Esophagus muscularis mucosa (tissue), 4 donors: ENCODE measurements at places on chromosomes 2 and 18.

- H3K27ac ChIP-seq, result no peak overlapping the region
- peaks cover 4% of the 10 kb centered on the region for H3K4me1 ChIP-seq
- DNase-seq, result no peak
- H3K36me3 ChIP-seq, result no peaks in the 10 kb centered on the region
These were observed 734.8 kb upstream of the SALL3 start for GRCh38 chr18:78244779-78245178.

GRCh38 chr18:22591222-22591621, 173.5 kb upstream of the CTAGE1 start:
- no peak overlapping the region for H3K27ac ChIP-seq
- H3K4me3 ChIP-seq, result no peak overlapping the region
- DNase-seq, result no peak
- no peaks in the 10 kb centered on the region for H3K36me3 ChIP-seq
- no peaks in the 10 kb centered on the region for H3K27me3 ChIP-seq
- no peaks in the 10 kb centered on the region for H3K4me1 ChIP-seq

DNA sequence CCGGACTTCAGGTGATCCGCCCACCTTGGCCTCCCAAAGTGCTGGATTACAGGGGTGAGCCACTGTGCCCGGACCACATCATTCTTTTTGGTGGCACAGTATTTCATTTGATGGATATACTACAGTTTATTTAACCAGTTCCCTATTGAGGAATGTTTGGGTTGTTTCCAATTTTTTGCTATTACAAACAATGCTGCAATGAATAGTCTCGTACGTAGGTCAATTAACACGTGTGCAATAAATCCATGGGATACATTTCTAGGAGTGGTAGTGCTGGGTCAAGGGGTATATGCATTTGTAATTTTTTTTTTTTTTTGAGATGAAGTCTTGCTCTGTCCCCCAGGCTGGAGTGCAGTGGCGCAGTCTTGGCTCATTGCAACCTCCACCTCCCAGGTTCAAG, 28.4 kb upstream of the XPO1 start:
- no peaks in the 10 kb centered on the region for H3K4me1 ChIP-seq
- H3K27me3 ChIP-seq, result no peaks in the 10 kb centered on the region
- no peak overlapping the region for H3K4me3 ChIP-seq
- no peaks in the 10 kb centered on the region for H3K36me3 ChIP-seq
- H3K27ac ChIP-seq, result no peak overlapping the region

- H3K27ac ChIP-seq, result peak overlapping the region; percentile 45
- peaks cover 9% of the 10 kb centered on the region for H3K36me3 ChIP-seq
- DNase-seq, result no peak
- no peaks in the 10 kb centered on the region for H3K27me3 ChIP-seq
- peaks cover 36% of the 10 kb centered on the region for H3K4me1 ChIP-seq
- H3K4me3 ChIP-seq, result no peak overlapping the region
These were observed 62.3 kb downstream of the ROCK1 start for GRCh38 chr18:21049306-21049705.

DNA sequence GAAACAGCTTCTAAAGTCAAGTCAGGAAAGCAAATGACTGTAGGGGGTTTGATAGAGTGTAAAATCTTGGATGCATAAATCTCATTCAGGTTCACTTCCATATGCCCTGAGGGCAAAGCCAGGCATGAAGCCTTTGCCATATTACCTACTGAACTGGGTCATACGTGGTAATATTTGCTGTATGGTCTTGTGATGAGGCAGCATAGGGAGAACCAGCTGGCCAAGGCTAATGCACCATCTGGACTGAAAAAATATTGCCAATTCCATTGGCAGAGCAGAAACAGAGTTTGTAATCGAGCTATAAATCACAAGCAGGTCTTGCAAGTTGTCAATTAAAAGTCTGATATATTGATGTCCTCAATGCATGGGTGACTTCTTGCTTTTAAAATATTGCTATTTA, 243.8 kb downstream of the ERBB4 start:
- no peaks in the 10 kb centered on the region for H3K36me3 ChIP-seq
- H3K27me3 ChIP-seq, result no peaks in the 10 kb centered on the region
- H3K27ac ChIP-seq, result no peak overlapping the region

GRCh38 chr18:36427369-36427768, 129.9 kb downstream of the FHOD3 start:
- H3K4me1 ChIP-seq, result no peaks in the 10 kb centered on the region
- no peaks in the 10 kb centered on the region for H3K27me3 ChIP-seq
- H3K27ac ChIP-seq, result no peak overlapping the region
- no peak for DNase-seq

DNA sequence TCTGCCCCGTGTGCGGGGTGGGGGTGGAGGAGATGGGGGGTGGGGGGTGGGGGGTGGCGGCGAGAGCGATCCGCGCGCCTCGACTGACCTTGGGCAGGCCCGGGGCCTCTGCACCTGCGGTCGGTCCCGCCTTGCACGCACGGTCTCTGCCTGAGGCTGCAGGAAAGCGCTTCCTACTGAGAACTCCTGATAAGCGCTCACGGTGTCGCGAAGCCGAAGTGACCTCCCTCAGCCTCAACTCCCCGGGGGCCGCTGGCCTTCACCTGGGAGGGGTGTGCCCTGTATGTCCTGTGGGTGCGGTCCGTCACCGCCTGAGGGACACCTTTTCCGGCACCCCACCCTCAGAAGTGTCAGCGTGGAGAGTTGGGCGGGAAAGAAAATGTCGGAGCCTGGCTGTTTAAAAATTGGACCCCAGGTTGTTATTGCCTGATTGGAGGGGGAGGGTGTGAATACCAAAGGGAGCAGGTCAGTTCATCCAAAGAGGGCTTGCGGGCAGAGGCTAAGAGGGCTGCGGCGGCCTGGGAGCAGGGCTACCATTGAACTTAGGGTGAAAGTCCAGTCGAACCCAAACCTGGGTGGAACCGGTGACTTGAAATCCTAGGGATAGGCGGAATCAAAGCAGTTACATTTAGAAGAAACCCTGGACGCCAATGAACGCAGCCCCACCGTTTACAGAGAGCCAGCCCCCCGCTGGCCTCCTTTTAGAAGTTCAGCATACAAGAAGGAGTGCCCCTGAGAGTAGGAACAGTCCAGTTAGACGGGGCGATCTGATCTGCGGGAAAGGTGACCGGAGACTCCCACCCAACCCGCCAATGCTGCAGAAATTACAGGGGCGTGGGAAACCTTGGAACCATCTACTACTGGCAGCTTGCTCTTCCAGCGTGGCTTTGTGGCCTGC, 1.2 kb downstream of the MAL start:
- H3K36me3 ChIP-seq, result no peaks in the 10 kb centered on the region
- peak overlapping the region; percentile 62 for H3K4me3 ChIP-seq
- peaks cover 13% of the 10 kb centered on the region for H3K4me1 ChIP-seq

GRCh38 chr18:23142251-23142929, 7.1 kb downstream of the CABLES1 start:
- H3K4me1 ChIP-seq, result peaks cover 6% of the 10 kb centered on the region
- H3K27me3 ChIP-seq, result no peaks in the 10 kb centered on the region
- no peaks in the 10 kb centered on the region for H3K36me3 ChIP-seq
- DNase-seq, result no peak
- no peak overlapping the region for H3K4me3 ChIP-seq

DNA sequence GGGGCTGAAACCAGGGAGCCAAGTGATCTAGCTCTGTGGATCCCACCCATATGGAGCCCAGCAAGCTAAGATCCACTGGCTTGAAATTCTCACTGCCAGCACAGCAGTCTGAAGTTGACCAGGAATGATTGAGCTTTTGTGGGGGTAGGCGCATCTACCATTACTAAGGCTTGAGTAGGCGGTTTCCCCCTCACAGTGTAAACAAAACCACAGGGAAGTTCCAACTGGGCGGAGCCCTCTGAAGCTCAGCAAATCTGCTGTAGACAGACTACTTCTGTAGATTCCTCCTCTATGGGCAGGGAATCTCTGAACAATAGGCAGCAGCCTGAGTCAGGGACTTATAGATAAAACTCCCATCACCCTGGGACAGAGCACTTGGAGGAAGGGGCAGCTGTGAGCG, 96.7 kb downstream of the CCDC148 start:
- no peaks in the 10 kb centered on the region for H3K36me3 ChIP-seq
- no peak overlapping the region for H3K27ac ChIP-seq
- no peaks in the 10 kb centered on the region for H3K27me3 ChIP-seq

DNA sequence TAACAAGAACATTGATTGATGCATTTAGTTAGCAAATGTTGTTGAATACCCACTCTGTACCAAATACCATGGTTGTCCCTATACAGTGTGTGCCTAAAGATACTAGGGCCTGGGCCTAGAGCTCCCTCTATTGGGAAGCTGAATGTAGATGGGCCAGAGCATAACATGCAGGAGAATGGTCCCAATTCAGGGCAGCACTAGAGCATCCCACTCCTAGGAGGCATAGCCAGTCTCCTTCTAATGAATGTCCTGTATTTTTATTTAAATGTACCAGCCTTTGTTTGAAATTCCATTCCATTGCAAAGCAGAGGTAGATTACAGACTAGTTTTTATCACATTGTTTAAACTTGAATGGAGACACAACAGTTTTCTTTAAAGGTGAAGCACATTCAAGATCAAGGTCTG, 90.6 kb downstream of the FEZ2 start:
- DNase-seq, result no peak
- no peaks in the 10 kb centered on the region for H3K4me1 ChIP-seq
- H3K27ac ChIP-seq, result no peak overlapping the region

DNA sequence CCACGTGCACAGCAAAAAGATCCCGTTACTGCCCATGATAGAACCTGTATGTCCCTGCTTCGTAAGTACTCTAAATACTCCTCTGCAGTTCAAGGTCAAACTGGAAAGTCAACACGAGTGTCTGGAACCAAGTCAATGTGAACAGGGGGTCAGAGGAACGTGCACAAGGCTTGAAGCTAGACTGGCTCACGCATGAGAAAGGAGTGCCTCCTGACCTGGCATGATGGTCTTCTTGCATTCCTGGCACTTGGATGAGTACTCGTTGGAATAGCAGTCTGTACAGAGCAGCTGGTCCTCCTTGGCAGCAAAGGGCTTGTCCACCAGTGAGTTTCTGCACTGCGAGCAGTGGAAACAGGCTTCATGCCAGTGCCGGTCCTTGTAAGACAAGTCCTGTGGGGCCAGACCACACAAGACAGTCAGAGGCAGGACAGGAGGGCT, 25.5 kb downstream of the FHL2 start:
- no peaks in the 10 kb centered on the region for H3K27me3 ChIP-seq
- peaks cover 29% of the 10 kb centered on the region for H3K36me3 ChIP-seq
- peaks cover 69% of the 10 kb centered on the region for H3K4me1 ChIP-seq
- no peak overlapping the region for H3K4me3 ChIP-seq
- DNase-seq, result no peak

DNA sequence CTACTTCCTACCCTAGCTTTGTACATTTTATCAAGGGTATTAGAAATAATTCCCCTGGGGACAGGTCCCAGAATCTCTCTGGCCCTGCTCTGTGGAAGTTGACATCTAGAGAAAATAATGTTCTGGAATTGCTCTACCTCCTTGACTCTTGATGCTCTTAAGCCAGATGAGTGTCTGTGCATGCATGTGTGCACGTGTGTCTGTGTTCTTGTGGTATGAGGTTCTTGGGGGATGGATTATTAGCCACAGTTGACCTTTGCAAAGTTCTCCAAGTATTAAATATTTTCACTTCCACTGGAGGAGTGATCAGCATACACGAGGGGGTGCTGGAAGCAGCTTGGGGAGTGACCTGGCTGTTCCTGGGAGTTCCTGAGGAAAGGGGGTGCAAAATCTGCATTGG, 61.2 kb upstream of the PELI1 start:
- no peak overlapping the region for H3K4me3 ChIP-seq
- peaks cover 45% of the 10 kb centered on the region for H3K4me1 ChIP-seq
- no peaks in the 10 kb centered on the region for H3K36me3 ChIP-seq

GRCh38 chr2:235029054-235029453, 77.2 kb downstream of the SH3BP4 start:
- H3K27ac ChIP-seq, result no peak overlapping the region
- no peaks in the 10 kb centered on the region for H3K36me3 ChIP-seq
- no peaks in the 10 kb centered on the region for H3K27me3 ChIP-seq
- no peak for DNase-seq
- H3K4me1 ChIP-seq, result peaks cover 38% of the 10 kb centered on the region

- H3K36me3 ChIP-seq, result peaks cover 23% of the 10 kb centered on the region
- peak; percentile 87 for DNase-seq
- peaks cover 10% of the 10 kb centered on the region for H3K4me1 ChIP-seq
- H3K27ac ChIP-seq, result no peak overlapping the region
- H3K4me3 ChIP-seq, result no peak overlapping the region
- H3K27me3 ChIP-seq, result no peaks in the 10 kb centered on the region
These were observed 37.3 kb downstream of the ST3GAL5 start for GRCh38 chr2:85851253-85852151.

GRCh38 chr2:103921161-103921560, 932.8 kb upstream of the POU3F3 start:
- no peak overlapping the region for H3K27ac ChIP-seq
- no peaks in the 10 kb centered on the region for H3K4me1 ChIP-seq
- H3K4me3 ChIP-seq, result no peak overlapping the region
- no peaks in the 10 kb centered on the region for H3K27me3 ChIP-seq
- DNase-seq, result no peak
- H3K36me3 ChIP-seq, result no peaks in the 10 kb centered on the region

GRCh38 chr2:25756536-25756935, 83.2 kb upstream of the DTNB start:
- no peak for DNase-seq
- no peak overlapping the region for H3K27ac ChIP-seq
- no peaks in the 10 kb centered on the region for H3K4me1 ChIP-seq
- peaks cover 20% of the 10 kb centered on the region for H3K36me3 ChIP-seq
- H3K27me3 ChIP-seq, result no peaks in the 10 kb centered on the region
- H3K4me3 ChIP-seq, result no peak overlapping the region

- H3K27ac ChIP-seq, result no peak overlapping the region
- H3K4me3 ChIP-seq, result peak overlapping the region; percentile 19
- H3K27me3 ChIP-seq, result no peaks in the 10 kb centered on the region
- no peaks in the 10 kb centered on the region for H3K36me3 ChIP-seq
- no peak for DNase-seq
- peaks cover 66% of the 10 kb centered on the region for H3K4me1 ChIP-seq
These were observed 3.2 kb downstream of the UBE2E3 start for GRCh38 chr2:180983468-180984242.

DNA sequence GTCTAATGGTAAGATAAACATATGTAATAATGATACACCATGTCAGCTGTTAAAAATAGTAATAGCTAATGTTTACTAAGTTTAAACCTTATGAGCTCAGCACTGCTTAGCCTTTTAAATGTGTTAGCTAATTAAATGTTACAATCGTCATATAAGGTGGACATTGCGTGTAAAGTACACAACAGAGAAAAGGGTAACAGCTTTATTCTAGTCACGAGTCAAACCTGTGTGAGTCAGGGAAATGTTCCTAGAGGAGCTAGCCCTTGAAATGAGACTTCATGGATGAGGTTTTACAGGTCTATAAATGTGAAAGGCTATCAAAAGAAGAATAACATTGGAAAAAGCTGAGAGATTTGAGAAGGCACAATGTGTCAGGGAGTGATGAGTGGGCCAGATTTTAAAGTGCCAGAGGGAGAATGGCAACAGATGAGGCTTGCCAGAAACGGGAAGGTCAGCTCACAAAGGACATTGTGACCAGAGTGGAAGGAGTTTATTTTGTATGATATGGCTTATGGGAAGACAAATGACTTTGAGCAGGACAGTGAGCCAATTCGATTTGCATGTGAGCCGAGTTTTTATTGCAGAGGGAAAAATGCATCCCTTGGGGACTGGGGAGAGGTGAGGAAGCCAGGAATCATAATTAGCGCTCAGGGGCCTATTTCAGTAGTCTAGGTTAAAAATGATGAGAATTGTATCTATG, 276.3 kb downstream of the CTNNA2 start:
- H3K4me3 ChIP-seq, result no peak overlapping the region
- H3K27me3 ChIP-seq, result no peaks in the 10 kb centered on the region
- no peaks in the 10 kb centered on the region for H3K4me1 ChIP-seq
- no peaks in the 10 kb centered on the region for H3K36me3 ChIP-seq
